ENCODE measurements at places on chromosomes 5 and 9.

DNA sequence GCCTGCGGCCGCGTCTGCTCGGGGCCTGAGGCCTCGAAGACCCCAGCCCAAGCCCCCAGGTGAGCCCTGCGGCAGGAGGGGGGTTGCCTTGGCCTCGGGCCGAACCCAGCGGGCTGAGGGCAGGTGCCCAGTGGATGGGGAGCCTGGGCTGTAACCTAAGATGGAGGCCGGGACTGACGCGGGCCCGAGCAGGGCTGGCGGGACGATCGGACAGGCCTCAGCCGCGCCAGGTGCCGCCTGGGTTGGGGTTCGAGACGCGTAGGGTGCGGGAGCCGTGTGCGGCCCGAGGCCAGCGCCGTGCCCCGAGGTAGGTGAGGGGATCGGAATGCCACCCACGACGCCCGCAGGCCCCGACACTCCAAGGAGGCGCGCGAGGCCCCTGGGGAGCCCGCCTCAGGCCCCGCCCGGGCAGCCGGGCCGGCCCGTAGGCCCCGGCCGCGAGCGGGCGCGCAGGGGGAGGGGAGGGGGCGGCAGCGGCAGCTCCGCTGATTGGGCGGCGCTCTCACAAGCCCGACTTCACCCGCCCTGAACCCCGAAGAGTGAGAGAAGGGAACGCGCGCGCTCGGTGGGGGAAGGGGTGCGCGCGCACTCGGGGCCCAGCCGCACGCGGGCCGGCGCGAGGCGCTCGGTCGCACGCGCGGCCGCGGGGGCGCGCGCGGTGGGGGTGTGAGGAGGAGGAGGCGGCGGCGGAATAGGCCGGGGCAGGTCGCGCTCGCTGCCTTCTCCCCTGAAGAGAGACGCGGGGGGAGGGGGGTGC lies at the start of gene NSD1:
Gene NSD1 (plus strand): TSS at position 678 of the 757 bp plus-strand sequence. CDS start 1,331 bp downstream, outside the sequence.
- peak; percentile 89 for DNase-seq

DNA sequence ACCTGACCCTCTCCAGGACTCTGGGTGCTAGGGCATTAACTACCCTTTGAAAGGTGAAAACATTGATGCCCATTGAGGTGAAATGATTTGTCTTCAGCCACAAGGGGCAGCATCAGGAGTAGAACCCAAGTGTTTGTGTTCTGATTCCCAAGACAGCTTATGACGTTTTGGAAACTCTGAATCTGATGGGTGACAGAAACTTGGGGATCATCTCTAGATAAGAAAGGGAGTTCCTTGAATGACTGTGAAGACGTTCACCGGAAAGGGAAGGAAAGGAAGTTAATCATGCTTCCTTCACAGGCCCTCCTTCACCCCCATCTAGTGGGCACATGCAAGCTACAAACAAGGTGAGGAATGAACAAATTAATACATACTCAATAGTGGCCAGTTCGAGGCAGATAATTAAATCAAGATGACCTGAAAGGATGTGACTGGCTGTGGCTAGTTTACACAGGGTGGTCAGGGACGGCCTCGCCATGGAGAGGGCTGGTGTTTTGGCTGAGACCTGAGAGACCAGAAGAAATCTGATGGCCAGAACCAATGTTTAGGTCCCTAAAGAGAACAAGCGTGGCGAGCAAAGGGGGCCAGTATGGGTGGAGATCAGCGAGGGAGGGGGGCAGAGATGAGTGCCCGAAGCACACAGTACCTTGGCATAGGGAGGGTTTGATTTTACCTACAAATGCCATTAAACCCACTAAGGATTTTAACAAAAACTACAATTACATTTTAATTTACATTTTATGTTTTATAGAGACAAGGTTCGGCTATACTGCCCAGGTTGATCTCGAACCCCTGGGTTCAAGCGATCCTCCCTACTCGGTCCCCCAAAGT lies 937 bp upstream of the SLC26A2 start:
- DNase-seq = no peak

- DNase-seq = no peak
Measured at GRCh38 chr9:69319324-69320025, 5.5 kb upstream of the ENTREP1 start.

- DNase-seq = no peak
Measured at GRCh38 chr9:135513351-135513846, 7.8 kb upstream of the LCN1 start.

DNA sequence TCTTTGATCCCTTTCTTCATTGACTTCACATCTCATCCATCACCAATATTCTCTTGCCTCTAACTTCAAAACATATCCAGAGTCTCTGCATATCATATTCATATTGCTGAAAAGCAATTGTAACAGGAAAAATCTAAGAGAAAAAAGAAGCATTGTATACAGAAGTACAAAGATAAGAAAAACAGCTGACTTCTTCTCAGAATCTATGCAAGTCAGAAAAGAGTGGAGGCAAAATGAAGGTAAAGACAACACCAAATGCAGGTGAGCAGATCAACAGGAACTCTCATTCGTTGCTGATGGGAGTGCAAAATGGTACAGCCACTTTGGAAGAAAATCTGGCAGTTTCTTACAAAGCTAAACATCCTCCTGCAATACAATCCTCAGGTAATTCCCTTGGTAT lies 155.6 kb downstream of the PHF2 start:
- no peak for DNase-seq

GRCh38 chr9:33180526-33181184 lies 13.5 kb upstream of the B4GALT1 start:
- DNase-seq = no peak

- no peak for DNase-seq
Measured at GRCh38 chr9:133780404-133780945, 42.3 kb upstream of the SARDH start.

GRCh38 chr9:17776735-17777134 lies 197.9 kb downstream of the SH3GL2 start:
- DNase-seq = peak; percentile 25

GRCh38 chr5:65483546-65484346 lies 2.0 kb upstream of the ADAMTS6 start:
- no peak for DNase-seq

DNA sequence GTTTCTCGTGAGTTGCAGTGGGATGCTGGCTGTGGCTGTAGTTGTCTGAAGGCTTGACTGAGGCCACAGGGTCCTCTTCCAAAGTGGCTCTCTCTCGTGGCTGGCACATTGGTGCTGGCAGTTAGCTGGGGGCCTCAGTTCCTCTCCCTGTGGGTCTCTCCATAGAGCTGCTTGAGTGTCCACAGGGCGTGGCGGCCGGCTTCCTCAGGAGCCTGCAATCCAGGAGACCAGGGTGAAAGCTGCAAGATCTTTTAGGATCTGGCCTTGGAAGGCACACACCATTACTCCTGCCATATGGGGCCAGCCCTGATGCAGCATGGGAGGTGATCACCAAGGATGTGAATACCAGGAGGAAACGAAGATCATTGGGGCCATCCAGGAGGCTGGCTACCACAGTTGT lies 41.1 kb downstream of the ANKRD33B start:
- DNase-seq = no peak

GRCh38 chr9:33263131-33264002 lies 1.1 kb downstream of the BAG1 start:
- DNase-seq = no peak

DNA sequence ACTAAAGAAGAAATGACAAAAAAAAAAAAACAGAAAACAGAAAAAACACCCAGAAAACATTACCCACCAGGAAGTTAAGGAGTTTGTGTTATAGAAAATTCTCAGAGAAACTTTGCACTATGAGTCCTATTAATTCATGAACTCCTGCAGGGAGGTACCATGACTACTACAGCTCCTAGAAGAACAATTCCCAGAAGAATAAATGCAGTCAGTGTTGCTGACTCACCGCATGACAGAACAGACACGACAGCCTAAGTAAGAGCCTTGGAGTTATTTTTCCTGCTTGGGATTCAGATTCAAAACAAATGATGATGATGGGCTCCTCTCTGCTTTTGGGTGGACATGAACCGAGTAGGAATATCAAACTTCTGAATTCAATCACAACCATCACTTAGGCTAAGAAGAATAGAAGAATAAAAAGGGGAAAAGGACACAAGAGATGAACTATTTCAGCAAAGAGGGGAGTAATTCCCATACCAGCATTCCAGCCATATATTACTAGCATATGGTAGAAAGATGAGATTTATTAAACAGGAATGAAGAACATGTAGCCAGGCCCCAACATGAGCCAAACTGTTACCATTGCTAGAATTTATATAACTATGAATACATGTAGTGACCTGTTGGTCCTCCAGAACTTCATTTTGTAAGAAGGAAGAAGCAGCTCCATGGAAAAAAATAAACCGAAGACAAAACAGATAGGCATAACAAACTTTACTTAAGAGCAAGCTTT lies 209.6 kb upstream of the PDE4D start:
- DNase-seq = no peak

DNA sequence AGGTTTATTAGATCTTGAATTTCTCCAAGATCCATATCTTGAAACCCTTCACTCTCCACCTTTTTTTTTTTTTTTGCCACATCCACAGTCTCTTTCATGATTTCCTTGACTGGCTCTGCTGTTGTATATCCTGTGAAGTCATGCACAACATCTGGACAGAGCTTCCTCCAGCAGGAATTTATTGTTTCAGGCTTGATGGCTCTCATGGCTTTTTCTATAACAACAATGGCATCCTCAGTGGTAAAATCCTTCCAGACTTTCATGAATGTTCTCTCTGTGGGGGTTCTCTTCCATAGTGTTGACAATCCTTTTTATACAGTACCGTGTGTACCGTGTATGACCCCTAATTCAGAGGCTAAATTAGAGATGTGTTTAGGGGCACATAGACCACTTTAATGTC lies 24.0 kb downstream of the RANBP17 start:
- no peak for DNase-seq

DNA sequence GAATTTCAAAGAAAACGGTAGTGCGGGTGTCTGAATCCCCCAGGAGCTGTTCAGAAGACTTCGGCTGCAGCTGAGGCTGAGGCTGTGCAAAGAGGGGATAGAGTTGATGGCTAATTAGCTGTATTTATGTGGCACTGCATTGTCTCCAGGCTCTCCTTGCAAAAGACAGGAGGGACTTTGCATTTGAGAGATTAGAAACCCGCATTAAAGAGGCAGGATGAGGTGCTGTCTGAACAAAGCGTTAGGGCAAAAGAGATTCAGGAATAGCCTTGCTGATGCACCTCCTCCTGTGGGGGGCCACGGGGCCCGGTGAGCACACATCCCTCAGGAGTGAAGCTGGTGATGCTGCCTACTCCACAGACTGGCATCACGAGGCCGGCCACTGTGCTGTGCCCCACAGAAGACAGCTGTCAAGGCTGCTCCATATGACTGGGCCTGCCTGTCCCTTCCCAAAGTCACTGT lies 343.6 kb upstream of the DAP start:
- no peak for DNase-seq

- no peak for DNase-seq
Measured at GRCh38 chr5:146339715-146340259, 1.1 kb downstream of the POU4F3 start.

DNA sequence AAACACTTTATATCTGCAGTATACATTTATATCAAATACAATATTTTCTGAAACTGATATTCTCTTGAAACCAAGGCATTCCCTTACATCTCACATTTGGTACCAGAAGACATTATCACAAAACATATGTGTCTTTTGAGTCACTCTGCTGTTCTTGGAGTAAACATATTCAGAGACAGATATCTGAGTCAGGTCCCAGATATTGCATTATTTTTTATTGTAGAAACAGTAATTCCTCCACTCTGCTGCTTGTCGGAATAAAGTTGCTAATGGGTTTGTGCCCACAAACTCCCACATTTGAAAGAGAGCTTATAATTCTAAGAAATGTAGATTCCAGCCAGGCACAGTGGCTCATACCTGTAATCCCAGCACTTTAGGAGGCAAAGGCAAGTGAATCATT lies 261.1 kb upstream of the DAPK1 start:
- DNase-seq = no peak

DNA sequence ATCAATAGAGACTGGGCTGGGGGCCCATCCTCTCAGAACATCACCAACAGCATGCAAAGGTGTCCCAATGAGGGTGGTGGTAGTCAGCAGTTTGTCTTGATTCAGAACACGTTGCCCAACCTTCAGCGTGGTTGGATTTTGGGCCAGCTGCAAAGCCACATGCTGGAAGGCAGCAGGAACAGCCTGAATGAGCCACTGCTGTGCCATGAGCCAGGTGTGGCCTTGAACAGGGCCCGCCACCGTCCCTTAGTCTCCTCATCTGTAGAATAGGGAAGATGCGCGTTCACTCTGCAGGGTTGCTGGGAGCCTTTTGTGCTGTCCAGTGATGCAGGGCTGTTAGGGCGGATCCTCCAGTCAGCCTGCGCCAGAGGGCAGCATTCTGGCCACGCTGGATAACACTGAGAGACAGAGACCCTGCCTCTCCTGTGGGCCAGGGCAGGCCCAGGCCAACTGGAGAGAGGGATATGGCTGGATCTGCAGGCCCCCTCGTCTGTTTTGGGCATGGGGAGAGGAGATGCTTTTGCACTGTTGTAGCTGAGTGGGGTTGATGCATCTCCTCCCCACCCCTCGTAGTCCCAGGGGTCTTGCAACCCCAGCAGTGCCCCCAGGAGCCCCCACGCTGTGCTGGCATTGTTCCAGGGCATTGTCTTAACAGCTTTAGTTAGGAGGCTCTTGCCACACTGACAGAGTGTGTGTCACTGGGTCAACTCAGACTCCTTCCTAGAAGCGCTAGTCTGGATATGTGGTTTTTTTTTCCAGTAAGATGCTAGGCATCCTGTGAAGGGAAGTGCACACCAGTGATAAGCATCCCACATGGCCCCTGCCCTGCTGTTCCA lies 42.1 kb downstream of the SLC46A2 start:
- no peak for DNase-seq

- DNase-seq = no peak
Measured at GRCh38 chr5:11557063-11557462, 347.2 kb downstream of the CTNND2 start.

GRCh38 chr9:101457003-101457402 lies 21.4 kb upstream of the ALDOB start:
- no peak for DNase-seq

GRCh38 chr5:141882594-141883183 lies 4.5 kb upstream of the PCDH1 start:
- no peak for DNase-seq

DNA sequence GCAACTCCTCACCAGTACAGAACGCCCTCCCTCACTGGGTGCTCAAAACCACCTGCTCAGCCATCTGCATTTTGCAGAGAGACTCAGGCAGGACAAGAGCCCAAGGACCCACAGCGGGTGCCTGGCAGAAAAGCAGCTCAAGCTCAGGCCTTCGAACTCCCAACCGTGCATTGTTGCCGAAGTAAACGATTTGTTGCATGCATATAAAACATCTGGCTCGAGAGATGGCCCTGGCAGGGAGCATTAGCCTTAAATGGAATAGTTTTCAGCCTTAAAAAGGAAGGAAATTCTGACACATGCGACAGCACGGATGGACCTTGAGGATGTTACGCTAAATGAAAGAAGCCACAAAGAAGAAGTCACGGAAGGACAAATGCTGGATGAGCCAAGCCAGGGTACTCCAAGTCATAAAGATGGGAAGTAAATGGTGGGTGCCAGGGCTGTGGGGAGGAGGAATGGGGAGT lies 160.4 kb upstream of the PHYKPL start:
- DNase-seq = no peak

GRCh38 chr9:99445371-99445891 lies 223.3 kb downstream of the SEC61B start:
- peak; percentile 78 for DNase-seq

DNA sequence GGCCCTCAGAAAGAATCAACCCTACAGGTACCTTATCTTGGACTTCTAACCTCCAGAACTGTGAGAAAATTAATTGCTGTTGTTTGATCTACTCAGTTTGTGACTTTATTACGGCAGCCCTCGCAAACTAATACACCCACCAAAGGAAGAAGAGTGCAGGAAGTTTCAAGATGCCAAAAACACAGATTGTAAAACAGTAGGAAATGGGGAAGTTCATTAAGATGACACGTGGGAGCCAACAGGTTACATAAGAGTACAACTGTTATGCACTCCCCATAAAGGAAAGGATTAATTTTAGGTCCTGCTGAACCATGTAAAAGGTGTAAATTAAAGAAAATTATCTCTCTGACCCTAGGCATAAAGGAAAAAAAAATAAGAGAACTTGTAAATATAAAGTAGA lies 294.3 kb downstream of the EPB41L4A start:
- DNase-seq = no peak
